ENCODE measurements at places on chromosomes 3 and 15. TPM values are rescaled to one million over a fixed set of nuclear protein-coding genes. Genes with fewer than 3 reads are reported as not detected.

Gene MOBP
- total RNA-seq = 0.14 TPM

DNA sequence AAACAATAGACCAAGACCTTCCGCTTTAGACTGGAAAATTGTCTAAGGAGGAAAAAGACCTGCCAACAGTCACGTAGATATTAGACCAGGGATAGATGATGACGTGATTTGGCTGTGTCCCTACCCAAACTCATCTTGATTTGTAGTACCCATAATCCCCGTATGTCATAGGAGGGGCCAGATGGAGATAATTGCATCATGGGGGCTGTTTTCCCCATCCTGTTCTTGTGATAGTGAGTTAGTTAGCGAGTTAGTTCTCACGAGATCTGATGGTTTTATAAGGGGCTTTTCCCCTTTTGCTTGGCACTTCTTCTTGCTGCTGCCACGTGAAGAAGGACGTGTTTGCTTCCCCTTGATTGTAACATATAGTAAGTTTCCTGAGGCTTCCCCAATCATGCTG is 31.7 kb upstream of the SUCLG2 start:
- no peaks in the 10 kb centered on the region for H3K36me3 ChIP-seq
- no peak overlapping the region for H3K27ac ChIP-seq
- H3K4me3 ChIP-seq = no peak overlapping the region
- no peaks in the 10 kb centered on the region for H3K27me3 ChIP-seq
- no peak for DNase-seq
- H3K4me1 ChIP-seq = no peaks in the 10 kb centered on the region

GRCh38 chr3:127754411-127755304 is 67.7 kb downstream of the MGLL start:
- no peak for DNase-seq
- no peaks in the 10 kb centered on the region for H3K27me3 ChIP-seq
- H3K4me1 ChIP-seq = no peaks in the 10 kb centered on the region
- H3K36me3 ChIP-seq = no peaks in the 10 kb centered on the region

DNA sequence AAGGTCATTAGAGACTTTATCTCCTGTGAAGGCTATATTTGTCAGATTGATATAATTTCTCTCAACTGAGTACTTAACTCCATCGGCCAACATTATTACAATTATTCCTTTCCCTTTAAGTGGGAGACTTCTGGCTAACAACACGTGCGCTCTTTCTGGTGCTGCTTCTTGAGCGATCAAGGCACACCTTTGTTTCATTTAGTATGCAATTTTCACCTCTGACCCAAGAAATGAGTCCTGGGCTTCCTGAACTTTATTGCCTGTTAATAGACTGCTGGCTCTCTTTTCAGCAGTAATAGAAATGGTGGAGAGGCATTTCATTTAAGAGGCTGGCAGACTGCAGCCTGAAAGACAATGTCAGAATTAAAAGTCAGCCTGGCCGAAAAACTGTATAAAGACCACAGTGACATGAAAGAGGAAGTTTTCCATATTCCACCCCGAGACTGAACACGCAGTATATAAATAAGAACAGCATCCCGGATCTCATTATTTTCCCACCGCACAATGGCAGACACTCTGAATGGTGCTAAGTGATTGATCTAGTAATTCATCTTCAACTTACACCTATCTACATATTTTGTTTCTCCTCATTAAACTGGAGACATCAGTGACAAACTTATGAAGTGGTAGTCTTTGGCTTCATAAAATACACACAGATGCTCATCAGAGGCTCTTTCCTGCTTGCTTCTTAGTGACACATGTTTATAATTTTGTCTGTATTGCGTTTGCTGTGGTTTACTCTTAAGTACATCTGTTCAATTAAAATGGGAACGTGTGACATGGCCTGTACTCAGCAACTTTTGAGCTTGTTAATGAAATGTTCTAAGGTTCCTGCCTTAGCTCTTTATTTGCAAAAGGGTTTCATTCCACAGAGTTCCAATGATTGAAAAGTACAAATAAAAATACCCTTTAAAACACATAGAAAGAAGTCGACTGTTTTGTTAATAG is 299.9 kb downstream of the MECOM start:
- DNase-seq = no peak
- no peaks in the 10 kb centered on the region for H3K36me3 ChIP-seq
- H3K27me3 ChIP-seq = no peaks in the 10 kb centered on the region
- H3K27ac ChIP-seq = no peak overlapping the region

DNA sequence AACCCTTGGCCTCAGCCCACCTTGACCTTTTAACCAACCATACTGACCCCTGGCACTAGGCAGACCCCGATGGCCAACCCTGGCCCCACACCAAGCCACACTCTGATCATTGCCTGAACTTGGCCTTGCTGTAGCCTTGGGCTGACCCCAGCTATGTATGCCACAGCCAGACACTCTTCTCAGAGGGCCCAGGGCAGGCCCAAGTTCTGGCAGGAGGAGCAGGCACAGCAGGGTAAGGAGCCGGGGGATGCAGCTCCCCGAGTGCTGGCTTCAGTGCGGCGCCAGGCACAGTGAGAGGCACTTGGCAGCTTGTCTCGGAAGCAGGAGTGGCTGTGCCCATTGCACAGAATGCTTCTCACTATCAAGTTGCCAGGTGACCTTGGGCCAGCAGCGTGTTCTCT is 22.3 kb downstream of the PRR20G start:
- no peaks in the 10 kb centered on the region for H3K4me1 ChIP-seq
- no peak for DNase-seq
- H3K27ac ChIP-seq = no peak overlapping the region
- H3K36me3 ChIP-seq = no peaks in the 10 kb centered on the region
- H3K27me3 ChIP-seq = no peaks in the 10 kb centered on the region

GRCh38 chr3:3172627-3173026 is 6.9 kb downstream of the CRBN start:
- no peak for DNase-seq
- H3K36me3 ChIP-seq = peaks cover 38% of the 10 kb centered on the region
- H3K27me3 ChIP-seq = no peaks in the 10 kb centered on the region

DNA sequence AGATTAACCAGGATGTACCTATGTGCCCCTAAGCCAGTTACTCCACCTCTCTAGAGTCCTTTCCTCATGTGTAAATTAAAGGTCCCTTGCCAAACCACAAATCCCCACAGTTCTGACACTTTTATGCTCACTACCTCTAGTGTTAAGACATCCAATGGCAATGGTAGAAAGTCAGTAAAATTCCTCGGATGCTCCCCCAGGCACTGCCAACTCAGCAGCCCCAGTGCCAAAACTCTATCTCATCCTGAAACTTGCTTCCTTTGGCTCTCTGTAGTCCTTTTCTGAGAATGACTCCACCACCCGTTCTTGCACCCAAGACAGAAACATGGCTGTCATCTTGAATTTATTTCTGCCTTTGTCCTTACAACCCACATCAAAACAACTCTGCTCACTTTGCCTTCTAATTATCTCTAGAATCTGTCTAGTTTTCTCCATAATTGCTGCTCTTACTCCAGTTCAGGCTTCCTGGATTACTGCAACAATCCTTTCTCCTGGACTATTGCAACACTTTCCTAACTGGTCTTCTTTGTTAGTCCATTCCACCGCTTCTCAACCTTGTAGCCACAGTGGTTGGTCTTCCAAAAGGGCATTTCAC is 41.6 kb downstream of the MB21D2 start:
- no peaks in the 10 kb centered on the region for H3K4me1 ChIP-seq
- no peak overlapping the region for H3K27ac ChIP-seq
- no peaks in the 10 kb centered on the region for H3K27me3 ChIP-seq
- H3K36me3 ChIP-seq = no peaks in the 10 kb centered on the region
- H3K4me3 ChIP-seq = no peak overlapping the region

- H3K4me1 ChIP-seq = peaks cover 13% of the 10 kb centered on the region
- H3K27me3 ChIP-seq = no peaks in the 10 kb centered on the region
- H3K4me3 ChIP-seq = no peak overlapping the region
- no peak for DNase-seq
- no peak overlapping the region for H3K27ac ChIP-seq
- no peaks in the 10 kb centered on the region for H3K36me3 ChIP-seq
These were observed 24.1 kb upstream of the NOX5 start for GRCh38 chr15:68990231-68990991.

Gene XIRP1
- 0.67 TPM for total RNA-seq

DNA sequence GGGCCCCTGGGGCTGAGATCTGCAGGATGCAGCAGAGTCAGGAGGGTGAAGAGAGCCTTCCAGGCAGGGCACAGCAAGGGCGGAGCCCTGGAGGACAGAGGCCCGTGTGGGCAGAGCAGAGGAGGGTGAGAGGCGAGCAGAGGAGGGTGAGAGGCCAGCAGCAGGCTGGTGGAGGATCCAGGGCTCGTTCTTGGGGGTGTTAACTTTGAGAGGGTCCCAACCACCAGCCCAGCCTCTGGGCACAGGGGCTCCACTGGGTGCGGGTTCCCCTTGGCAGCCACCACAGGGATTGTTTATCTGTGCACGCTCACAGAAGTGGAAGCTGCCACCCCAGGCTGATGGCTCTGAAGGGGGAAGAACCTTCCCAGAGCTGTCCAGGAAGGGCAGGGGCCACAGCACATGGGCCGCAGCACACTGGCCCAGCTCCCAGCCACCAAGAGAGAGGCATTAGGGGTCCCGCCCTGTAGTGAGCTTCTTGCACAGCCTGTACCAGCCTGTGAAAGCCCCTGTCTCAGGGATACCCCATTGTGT is 9.3 kb upstream of the PLXND1 start:
- H3K36me3 ChIP-seq = no peaks in the 10 kb centered on the region
- no peak overlapping the region for H3K4me3 ChIP-seq
- no peaks in the 10 kb centered on the region for H3K27me3 ChIP-seq
- DNase-seq = no peak
- H3K27ac ChIP-seq = no peak overlapping the region

DNA sequence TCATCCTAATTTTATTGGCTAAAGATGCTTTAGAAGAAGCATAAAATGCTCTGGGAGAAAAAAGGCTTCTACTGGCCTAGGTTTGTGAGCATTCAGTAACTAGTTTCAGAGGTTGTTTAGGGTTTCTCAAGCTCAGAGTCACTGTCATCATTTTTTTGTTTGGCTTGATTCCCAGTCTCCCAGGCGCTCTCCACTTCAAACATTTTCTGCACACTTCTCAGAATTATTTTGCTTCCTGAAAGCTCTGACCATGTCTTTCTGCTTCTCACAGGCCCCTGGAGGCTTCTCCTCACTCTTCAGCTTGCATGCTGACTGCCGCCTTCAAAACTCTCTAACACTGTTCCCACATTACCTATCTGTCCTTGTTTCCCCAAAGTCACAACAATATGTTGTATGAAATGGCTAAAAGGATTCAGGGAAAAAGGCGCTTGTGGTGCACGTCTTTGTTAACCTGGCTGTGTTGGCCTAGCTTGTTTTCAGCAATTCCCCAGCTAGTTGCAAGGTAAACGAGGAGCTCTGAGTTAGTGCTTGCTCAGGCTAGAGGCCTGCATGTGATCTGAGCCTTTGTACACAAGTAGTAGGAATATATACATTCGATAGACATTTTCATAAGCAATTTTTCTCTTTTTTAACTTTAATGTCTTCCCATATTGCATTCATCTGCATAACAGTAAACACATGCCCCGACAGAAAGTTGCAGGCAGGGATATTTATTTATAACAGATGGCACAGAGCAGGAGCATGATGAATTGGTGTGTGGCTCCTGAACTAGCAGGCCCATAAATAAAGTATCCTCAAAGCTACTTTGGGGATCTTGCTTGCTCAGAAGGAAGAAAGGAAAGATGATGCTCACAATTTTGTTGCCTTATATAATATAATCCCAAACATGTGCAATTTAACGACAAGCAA is 129.2 kb upstream of the DPH6 start:
- H3K27me3 ChIP-seq = no peaks in the 10 kb centered on the region
- peaks cover 2% of the 10 kb centered on the region for H3K4me1 ChIP-seq

Gene CRTAP
- total RNA-seq = 180 TPM

DNA sequence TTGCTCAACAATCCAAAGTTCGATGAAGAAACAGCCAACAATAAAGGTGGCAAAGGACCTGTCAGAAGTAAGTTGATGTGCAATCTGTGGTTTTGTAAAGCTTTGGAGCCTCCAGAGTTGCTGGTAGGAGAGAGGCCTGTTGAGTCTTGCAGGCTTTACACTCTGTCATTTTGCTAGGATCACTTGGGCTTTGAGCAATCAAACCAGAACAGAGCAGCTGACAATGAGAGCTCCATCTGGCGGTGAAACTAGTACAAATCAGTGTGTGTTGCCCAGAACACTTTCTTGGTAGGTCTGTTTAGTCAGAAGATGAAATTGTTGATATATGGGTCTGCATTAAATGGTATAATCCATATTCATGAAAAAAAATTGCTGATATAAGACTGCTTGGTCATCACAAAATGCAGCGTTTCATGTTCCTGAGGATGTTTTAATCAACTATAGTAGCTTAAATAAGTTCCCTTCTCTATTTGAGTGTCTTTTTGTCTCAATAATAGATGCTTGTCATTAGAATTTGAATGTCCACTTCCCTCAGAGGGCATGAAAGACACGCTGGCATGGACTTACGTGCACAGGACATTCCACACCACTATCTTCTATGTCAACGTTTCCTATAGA is 25.7 kb downstream of the TMOD2 start:
- H3K27ac ChIP-seq = no peak overlapping the region
- H3K36me3 ChIP-seq = peaks cover 10% of the 10 kb centered on the region
- H3K4me3 ChIP-seq = no peak overlapping the region
- H3K4me1 ChIP-seq = no peaks in the 10 kb centered on the region
- DNase-seq = peak; percentile 84

DNA sequence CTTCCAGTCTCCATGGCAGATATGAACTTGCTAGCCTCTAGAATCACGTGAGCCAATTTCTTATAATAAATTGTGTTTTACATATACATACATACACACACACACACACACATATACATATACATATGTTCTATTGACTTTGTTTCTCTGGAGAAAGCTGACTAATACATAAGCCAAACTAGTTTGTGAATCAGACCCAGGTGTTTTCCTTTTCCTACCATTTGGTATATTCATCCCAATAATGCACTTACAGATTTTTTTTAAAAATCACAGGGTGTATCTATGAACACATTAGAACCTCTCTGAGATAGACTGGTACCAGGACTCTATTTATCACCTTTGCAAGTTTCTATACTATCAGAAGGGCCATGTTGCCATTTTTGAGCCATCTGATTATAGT is 122.9 kb upstream of the KCNH8 start:
- no peaks in the 10 kb centered on the region for H3K4me1 ChIP-seq
- DNase-seq = no peak
- H3K36me3 ChIP-seq = no peaks in the 10 kb centered on the region
- no peak overlapping the region for H3K27ac ChIP-seq
- H3K4me3 ChIP-seq = no peak overlapping the region

Gene DYNLT2B
- total RNA-seq = 12.7 TPM

- H3K27me3 ChIP-seq = no peaks in the 10 kb centered on the region
- no peaks in the 10 kb centered on the region for H3K4me1 ChIP-seq
- no peak for DNase-seq
These were observed 220.0 kb downstream of the FAM43A start for GRCh38 chr3:194905696-194906095.

GRCh38 chr3:51385621-51386091 is 565 bp downstream of the MANF start:
- peaks cover 12% of the 10 kb centered on the region for H3K36me3 ChIP-seq
- peak overlapping the region; percentile 33 for H3K27ac ChIP-seq

- H3K4me3 ChIP-seq = no peak overlapping the region
- H3K4me1 ChIP-seq = peaks cover 5% of the 10 kb centered on the region
- no peak overlapping the region for H3K27ac ChIP-seq
- DNase-seq = no peak
- no peaks in the 10 kb centered on the region for H3K27me3 ChIP-seq
- H3K36me3 ChIP-seq = no peaks in the 10 kb centered on the region
These were observed 5.0 kb upstream of the CCR9 start for GRCh38 chr3:45881078-45882022.

Data from lung (tissue), 17 donors.